ENCODE measurements at places on chromosomes 6 and 20.
A peak's percentile ranks its signal among the peaks of the same experiment; 100 is the strongest.

DNA sequence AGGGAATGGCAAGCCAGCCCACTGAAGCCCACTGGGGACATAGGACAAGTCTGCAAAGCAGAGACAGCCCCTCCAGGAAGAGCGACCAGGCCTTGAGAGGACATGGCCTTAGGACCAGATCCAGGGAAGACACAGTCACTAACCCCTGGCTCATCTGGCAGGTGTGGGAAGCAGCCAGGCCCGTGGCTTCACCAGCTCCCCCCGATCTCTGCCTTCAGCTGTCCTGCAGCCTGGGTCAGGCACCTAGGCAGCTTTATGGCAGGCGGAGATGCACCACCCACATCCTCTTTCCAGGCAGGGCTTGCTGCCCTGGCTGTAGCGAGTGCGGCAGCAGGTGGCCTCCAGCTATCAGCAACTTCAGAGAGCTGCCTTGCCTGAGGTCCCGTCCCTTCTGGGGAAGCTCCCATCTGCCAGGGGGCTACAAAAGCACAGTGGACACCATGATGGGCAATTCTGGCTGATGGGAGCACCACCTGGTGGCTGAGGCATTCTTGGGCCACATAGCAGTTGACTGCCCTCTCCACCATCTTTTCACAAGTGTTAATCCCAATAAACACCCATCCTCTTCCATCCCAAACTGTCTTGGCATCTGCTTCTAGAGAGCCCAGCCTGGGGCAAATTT lies 85.8 kb downstream of the DZANK1 start:
- no peak for DNase-seq

- DNase-seq: peak; percentile 17
Measured at GRCh38 chr20:31476643-31477215, 1.6 kb downstream of the REM1 start.

DNA sequence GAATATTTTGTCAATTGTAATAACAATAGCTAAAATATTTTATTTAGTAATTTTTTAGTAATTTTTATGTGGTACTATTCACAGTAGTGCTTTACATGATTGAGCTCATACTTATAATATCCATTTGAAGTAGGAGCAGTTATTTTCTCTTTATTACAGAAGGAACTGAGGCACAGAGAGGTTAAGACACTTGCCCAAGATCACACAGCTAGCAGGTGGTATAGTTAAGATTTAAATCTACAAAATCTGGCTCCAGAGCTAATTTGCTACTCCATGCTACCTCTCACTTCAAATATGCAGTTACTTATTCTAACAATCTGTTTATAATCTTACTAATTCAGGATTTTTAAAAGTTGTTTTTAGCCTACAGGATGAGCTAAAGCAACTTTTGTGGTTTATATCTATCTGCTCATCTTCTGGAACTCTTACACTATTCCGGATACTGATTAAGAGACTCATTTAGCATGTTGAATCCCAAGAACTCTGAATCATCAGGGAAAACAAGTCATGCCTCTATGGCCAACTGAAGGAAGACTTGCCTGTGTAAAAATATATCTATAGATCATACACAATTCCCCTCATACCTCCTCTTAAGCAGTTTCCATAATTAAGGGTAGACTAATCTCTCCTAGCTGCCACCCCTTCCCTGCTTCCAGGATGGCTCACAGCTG lies 324.2 kb downstream of the UBE3D start:
- DNase-seq: no peak

GRCh38 chr6:139852488-139853140 lies 478.2 kb upstream of the CITED2 start:
- DNase-seq: no peak

DNA sequence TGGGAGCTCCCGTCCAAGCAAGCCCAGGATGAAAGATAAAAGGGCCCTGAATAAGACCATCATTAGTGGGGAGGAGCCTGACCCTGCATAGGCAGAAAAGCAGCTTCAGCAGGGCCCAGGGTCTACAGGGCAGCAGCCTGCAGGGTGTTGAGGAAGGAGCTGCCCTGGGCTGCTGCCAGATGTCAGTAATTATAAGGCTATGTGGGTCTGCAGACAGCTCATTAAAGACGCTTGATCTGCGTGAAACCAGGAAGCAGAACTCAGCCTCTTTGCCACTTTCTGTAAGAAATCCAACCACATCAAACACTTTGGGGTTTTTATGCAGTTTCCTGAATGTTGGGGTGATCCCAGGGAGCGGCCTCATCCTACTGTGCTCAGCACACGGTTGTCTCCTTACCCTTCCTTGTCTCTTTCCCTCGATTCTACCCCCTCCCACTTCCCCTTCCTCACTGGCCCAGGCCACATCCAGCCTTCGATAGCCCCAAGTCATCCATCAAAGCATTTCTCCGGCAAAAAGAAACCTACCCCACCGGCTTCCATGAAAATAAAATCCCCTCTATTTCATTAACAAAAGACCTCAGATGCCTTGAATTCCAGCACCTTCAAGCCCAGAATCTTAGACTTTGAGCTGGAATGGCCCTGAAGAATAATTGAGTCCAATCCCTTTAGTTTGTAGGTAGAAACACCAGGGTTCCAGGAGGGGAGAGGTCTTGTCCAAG lies 1.0 kb upstream of the TGM6 start:
- DNase-seq: no peak

DNA sequence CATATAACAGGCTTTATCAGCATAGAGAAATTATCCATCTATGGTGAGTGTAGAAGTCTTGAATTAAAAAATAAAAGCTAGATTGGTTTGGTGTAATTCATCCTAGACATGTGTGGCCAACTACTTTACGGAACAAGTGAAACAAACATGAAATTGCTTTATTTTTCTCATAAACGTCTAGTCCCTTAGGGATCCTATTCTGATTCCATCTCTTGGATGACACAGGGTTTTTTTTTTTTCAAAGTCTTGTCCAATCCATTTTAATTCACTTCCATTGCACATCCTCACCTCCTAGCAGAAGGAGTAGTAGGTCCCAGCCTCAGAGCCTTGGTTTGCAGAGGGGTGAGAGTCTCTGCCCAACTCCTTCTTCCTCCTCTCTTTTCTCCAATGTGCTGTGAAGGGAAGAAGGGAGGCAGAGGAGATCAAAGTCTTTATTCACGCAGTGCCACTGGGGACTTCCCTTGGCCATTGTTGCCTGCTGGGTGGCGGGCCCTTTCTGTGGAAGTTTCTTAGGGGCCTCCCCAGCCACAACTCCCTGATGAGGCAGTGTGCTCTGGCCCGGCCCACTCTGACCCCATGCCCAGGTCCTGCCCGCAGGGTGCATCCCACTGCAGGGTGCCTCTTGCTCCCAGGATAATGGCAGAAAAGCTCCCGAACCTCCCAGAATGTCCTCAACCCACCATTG lies 104.4 kb upstream of the SNX9 start:
- DNase-seq: no peak

GRCh38 chr6:35055891-35056290 lies 85.2 kb downstream of the TCP11 start:
- DNase-seq: no peak

DNA sequence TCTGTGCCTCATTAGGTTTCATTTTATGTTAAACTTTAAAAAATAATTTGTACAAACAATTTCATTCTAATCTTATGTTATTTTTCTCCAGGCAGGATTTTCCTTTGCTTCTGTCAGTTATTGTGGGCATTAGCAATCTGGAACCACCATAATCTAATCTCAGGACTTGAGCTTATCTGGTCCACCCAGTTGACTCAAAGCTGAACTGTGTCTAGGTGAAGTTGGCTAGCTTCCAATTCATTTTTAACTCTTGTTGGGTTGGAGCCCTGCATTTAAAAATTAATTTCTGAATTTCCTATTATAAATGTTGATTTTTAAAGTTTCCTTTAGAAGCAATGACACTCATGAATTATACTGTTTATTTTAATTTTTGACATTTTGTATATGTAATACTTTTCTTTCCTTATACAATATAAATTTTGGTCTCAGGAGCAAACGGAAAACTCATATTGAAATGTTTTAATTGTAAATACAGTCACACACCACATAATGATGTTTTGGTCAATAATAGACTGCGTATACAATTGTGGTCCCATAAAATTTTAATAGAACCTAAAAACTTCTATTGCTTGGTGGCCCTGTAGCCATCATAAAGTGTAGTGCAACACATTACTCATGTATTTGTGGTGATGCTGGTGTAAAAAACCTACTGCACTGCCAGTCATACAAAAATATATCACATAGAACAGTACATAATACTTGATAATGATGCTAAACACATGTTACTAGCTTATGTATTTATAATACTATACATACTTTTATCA lies 121.3 kb downstream of the CLVS2 start:
- DNase-seq: no peak

DNA sequence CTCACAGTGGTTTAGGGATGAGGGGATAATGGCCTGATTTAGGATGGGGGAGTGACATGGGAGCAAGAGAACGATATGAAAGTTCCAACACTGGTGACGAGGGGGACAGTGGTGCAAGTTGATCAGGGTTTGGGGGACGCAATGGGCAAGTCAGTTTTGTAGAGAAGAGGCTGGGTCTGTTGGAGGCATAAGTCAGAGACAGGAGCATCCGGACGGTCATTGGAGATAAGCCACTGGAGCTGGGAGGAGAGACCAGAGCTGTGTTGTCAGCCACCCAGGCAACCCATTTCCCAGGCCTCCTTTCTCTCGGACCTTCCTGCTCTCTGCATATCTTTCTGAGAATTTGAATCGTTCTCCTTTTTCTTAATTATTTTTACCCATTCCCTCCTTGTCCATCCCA lies 9.5 kb downstream of the DNPH1 start:
- DNase-seq: no peak

- DNase-seq: no peak
Measured at GRCh38 chr6:146364816-146365594, 178.6 kb upstream of the RAB32 start.

Measured in pulmonary artery endothelial cell (primary cell).